Fibroblast of mammary gland (primary cell): ENCODE measurements at places on chromosomes 12 and 14.

DNA sequence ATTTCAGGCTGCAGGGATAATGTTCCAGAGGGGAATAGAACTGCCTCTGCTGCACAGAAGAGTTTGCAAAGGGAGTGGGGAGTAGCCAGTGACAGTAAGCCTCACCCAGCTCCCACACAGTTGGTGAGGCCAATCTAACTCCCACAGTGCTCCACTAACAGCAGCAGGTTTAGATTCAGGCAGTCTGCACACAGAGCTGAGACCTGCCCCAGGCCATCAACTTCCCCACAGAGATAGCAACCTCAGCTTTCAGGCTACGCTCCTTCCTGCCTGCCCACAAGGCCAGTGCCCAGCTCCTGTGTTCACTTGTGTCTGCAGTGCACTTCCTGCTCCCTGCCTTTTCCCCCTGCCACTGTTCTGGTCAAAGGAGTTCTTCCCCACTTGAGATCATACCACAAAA lies 107.5 kb downstream of the TBC1D30 start:
- DNase-seq = no peak

DNA sequence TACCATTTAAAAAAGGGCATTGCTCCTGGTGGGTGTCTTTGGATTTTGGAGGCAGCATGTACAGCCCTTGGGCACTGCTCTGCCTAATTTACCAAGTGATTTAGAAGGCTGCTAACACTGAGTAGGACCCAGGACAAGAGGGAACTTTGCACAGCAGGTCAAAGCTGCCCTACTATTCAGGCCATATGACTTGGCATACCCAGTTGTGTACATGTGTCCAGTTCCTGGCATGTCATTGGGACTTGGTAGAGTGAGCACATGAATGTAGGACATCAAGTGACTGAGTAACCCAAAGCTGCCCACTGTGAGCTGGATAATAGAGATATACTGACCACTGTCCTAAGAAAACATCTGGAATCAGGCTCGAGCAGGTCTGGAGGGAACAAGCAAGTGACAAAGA lies 15.7 kb downstream of the CDKL1 start:
- no peak for DNase-seq

- DNase-seq = no peak
These were observed 208.9 kb downstream of the PIK3C2G start for GRCh38 chr12:18470251-18470650.

DNA sequence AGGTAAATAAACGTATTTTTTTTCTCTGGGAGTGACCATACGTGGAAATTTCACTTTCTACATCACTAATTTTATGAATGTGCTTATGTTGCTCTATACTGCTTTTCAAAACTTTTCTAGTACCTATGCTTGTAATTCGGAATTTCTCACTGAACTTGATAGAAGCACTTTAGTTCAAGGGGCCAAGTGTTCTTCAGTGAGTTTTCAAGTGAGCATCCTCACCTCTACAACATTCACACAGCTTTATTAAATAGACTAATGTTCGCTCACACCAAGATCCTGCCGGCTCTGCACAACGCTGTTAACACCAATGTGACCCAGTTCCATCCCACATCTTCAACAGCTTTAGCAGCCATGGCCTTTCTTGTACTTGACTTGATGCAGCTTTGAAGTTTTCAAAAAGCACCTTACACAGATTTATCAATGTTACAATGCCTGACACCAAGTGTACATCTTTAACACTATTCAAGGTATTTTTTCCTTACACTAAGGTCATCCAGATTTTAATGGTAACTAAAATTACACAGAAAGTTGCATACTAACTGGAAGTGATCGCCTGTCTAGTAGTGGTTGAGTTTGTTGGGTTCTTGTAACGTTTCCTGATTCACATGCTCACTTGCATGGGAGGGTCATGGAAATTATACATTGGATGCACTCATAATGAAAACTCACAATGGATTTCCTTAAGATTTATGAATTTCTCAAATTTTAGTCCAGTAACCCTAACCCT lies 4.5 kb downstream of the UBC start:
- peak; percentile 59 for DNase-seq

GRCh38 chr12:79069009-79069408 lies 204.4 kb downstream of the SYT1 start:
- DNase-seq = no peak
